ENCODE measurements at places on chromosomes 12 and 14. TPM values are rescaled to one million over a fixed set of nuclear protein-coding genes. Genes with fewer than 3 reads are reported as not detected.

GRCh38 chr14:106094654-106095189 is 568.3 kb downstream of the TMEM121 start:
- no peak for DNase-seq

The IL22 gene
- not detected for total RNA-seq

GRCh38 chr12:4829793-4830162 is 79.9 kb upstream of the KCNA1 start:
- no peak for DNase-seq

DNA sequence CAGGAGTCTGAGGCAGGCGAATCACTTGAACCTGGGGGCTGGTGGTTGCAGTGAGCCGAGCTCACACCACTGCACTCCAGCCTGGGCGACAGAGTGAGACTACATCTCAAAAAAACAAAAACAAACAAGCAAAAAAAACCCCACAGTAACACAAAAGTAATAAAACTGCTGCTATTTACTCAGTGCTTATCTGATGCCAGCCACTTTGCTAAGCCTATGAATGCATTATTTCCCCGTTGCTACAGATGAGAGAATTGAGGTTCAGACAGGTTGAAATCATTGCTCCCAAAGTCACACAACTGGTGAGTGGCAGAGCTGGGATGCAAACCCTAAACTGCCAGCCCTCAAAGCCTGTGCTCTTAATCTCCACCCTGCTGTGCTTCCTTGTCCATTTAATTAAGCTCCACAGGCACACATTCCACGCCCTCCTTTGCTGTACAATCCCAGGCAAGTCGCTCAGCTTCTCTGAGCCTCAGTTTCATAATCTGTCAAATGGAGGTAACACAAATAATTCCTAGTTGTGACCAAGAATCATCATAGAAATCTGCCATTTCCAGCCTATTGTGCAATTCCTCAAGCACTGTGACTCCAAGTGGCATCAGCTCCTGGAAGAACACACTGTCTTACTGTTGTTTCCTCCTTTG is 5.7 kb upstream of the OAS3 start:
- DNase-seq: no peak

The FITM1 gene
- total RNA-seq: 0.48 TPM

GRCh38 chr14:55688566-55688965 is 108.6 kb downstream of the KTN1 start:
- DNase-seq: no peak

GRCh38 chr12:116613256-116613655 is 54.1 kb downstream of the MAP1LC3B2 start:
- no peak for DNase-seq

DNA sequence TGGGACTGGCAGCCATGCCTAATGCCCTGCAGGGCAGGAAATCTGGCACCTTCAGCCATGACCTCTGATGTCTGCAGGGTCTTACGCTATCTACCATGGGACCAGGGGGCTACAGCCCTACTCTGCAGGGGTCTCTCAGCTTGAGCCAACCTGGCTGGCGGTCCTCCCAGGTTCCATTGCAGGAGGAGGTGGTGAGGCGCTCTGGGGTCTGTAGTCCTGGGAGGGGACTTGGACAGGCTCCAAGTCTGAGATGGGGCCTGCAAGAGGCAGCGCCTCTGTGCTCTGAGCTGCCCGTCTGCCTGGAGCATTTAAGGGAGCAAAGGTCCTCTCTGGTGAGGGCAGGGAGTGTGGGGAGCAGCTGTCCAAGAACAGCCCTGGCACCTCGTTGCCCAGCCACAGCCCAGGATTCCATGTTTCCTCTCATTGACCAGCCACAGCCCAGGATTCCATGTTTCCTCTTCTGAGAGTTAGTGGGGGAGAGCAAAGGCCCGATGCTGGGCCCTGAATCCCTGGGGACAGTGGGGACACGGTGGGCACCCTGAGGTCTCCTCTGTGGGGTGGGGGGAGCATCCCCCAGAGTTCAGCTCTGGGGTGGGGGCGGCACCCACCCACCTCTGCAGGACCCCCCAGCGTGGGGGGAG is 655 bp downstream of the PLD4 start:
- no peak for DNase-seq

DNA sequence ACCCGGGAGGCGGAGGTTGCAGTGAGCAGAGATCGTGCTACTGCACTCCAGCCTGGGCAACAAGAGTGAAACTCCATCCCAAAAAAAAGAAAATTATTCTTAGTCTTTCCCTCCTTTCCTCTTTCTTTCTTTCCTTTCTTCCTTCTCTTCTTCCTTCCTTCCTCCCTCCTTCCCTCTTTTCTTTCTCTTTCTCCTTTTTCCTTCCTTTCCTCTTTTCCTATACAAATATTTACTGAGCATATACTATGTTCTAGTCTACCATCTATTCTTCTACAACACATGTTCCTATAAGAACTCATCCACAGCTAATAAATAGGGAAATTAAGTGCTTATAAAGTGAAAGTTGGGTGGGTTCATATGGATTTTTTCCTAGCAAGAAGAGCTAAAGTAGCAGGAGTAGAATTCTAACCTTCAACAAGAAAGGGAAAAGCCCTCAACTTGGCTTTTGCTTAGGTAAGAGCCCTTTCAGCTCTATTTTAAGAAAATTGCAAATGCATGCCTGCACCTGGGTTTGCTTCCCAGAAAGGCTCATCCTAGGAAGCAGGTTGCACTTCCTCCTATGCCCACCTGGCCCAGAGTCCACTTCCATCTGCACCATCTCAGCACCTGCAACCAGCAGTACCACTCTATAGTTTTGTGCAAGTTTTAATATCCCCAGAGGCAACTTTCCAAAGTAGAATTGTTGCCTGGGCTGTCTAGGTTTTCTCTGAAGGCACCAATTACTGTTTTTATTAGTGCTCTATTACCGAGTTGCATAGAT is 122.0 kb upstream of the CCND2 start:
- no peak for DNase-seq

The DNAJC22 gene
- not detected for total RNA-seq

The LHX5 gene
- total RNA-seq: not detected

GRCh38 chr14:103141117-103141796 is 18.0 kb downstream of the TNFAIP2 start:
- DNase-seq: no peak

DNA sequence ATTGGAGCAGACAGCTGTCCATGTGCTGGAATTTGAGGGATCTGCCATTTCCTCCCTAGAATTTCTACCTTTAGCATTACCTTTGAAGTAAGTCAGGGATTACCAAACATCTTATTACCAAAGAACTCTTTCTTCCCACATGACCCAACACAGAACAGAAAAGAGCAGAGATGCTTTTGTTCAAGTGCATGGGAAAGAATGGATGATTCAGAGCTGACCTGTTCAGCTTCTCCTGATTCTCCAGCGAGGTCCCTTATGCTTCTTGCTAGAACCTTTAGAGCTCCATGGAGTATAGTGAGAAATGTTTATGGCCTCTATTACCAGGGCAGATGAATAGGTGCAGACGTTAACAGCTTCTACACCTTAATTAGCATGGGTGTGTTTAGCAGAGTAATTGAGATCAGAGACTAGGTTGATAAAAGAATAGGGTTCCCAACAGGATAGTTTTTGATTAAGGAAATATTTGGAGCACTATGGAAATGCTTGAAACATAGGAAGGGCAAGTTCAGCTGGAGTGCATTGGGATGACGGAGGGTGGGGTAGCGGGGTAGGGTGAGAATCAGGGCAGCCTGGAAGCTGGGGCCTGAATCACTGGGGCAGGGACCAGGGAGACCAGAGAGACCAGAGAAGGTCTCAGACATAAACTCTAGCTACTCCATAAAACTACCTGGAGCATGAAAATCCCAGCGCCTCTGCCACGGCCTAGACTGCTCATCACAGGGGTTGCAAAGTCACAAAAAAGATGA is 223.7 kb downstream of the CACNA1C start:
- no peak for DNase-seq

- no peak for DNase-seq
Observed at GRCh38 chr14:56168007-56168616, 49.9 kb downstream of the PELI2 start.

The SLCO1B1 gene
- 0.35 TPM for total RNA-seq

The PLBD1 gene
- total RNA-seq: 3.2 TPM

- no peak for DNase-seq
Observed at GRCh38 chr14:57760896-57761295, 105.0 kb downstream of the SLC35F4 start.

DNA sequence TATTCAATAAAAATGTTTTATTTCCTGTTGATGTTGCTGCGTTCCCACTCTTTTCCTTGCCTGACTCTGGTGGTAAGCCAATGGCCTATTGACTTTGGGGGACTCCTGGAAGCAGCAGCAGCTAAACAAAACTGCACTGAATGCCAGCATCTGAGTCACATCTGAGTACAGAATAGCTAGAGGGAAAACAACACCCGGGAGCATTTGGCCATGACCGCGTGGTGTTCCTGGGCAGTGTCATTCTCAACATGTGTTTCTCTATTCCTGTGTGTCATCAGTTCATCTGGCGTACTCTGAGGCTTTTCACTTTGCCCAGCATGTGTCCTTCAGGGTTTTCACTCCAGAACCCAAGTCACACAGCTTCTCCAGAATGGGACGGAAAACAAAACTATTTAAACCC is 238.8 kb downstream of the PAWR start:
- DNase-seq: peak; percentile 66

GRCh38 chr14:30450631-30451545 is 108.1 kb upstream of the G2E3 start:
- no peak for DNase-seq

- peak; percentile 44 for DNase-seq
Observed at GRCh38 chr12:7190268-7191055, 976 bp downstream of the PEX5 start.

GRCh38 chr12:21659383-21659782 is 1.7 kb upstream of the LDHB start:
- no peak for DNase-seq

Data from uterus (tissue), 4 donors.